ENCODE measurements at places on chromosomes 7 and 10.

DNA sequence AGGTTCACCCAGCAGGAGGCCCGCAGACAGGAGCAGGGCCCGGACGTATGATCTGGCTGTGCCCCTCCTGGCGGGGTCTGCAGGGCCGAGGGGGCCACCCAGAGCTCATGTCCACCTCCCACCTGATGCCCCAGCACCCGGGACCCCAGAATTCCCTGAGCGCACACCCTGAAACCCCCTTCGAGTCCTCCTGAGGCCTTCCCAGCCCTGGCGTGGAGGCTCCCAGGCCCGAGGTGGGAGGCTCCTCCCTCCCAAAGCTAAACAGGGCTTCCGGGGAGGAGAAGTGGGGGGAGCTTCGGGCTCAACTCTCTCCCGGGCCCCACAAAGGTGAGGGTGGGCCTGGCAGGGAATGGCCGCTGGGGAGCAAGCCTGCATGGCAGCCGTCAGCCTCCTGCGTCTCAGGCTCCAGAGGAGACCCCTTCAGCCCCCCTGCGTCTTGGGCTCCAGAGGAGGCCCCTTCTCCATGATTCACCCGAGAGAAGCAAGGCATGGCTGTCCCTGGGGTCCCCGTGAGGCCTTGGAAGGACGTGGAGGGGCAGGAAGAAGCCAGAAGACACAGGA, 30.2 kb downstream of the MICALL2 start:
- no peak for DNase-seq

- DNase-seq, result no peak
Observed at GRCh38 chr7:137096607-137097006, 228.2 kb downstream of the CHRM2 start.

GRCh38 chr7:70005891-70006260, 407.6 kb downstream of the AUTS2 start:
- no peak for DNase-seq

- no peak for DNase-seq
Observed at GRCh38 chr10:48207853-48208252, 66.6 kb downstream of the FRMPD2 start.

DNA sequence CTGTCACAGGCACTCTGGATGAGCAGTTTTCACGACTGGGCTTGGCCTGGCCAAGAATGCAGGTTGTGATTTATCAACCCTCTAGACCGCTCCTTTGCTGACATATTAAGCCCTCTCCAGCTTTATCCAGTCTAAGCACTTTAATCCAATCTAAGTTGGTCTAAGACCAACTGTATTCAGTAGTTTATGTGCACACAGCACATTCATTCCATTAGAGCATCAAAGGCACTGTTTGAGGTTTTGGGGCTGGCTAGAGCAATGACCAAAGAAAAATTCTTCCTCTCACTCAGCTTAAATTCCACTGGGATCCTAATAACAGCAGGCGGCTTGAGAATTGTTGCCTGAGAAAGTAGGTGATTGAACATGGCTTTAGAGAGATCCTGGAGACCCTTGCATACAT, 176.0 kb upstream of the INSYN2A start:
- DNase-seq, result no peak

GRCh38 chr7:112896026-112896601, 105.9 kb upstream of the TMEM168 start:
- DNase-seq, result no peak

- no peak for DNase-seq
Observed at GRCh38 chr10:110805292-110805691, 66.4 kb upstream of the PDCD4 start.

- peak; percentile 5 for DNase-seq
Observed at GRCh38 chr7:92244808-92245486, 767 bp downstream of the KRIT1 start.

GRCh38 chr10:71971769-71972555, 7.8 kb downstream of the CHST3 start:
- no peak for DNase-seq

DNA sequence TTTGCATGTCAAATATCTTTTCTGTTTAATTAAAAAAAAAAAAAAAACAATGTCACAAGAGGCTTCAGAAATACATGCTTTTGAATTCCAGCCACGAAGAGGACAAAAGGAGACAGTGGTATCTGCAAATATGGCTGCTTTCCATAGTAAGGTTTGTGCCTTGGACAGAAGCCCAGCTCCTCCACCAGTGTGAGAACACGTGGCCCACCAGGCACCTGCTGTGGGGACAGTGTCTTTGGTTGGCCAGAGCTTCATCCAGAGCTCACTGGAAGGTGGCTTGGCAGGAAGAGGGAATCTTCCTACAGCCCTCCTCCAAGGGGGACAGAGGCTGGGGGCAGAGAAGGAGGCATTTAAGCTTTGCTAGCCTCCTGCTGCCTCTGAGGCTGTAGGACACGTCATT, 144.6 kb downstream of the GLCCI1 start:
- no peak for DNase-seq

GRCh38 chr7:30027740-30028215, 434 bp upstream of the PLEKHA8 start:
- DNase-seq, result no peak

DNA sequence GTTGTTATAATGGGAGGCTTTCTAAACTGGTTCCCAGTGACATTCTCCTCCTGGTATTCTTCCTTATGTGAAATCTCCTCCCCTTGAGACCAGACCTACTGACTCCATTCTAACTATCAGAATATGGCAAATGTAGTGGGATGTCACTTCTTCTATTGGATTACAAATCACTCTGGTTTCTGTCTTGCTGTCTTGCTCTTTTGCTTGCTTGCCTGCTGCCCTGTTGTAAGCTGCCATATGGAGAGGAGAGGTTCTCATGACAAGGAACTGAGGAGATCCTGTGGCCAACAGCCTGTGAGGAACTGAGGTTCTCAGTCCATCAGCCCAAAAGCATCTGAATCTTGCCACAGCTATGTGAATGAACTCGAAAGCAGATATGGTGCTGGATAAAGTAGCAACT, 4.7 kb upstream of the NRCAM start:
- DNase-seq, result no peak

GRCh38 chr10:59287587-59288255, 74.6 kb downstream of the FAM13C start:
- DNase-seq, result no peak

DNA sequence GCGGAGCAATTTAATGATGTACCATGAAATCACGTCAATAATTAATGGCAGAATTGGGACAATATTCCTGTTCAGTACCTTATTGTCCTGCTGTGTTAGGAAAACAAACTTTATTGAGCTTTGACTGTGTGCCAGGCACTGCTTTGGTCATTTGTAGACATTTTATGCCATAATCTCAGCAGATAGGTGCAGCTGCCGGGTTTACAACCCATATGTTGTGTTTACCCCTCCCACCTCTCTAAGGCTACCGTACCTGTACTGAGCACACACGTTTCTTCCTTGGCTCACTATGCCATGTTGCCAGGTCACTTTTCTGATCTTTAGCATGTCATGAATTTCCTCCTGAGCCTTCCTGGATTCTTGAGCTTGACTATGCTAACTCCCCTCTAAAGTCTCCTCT, 422.2 kb downstream of the PHTF2 start:
- DNase-seq, result no peak

DNA sequence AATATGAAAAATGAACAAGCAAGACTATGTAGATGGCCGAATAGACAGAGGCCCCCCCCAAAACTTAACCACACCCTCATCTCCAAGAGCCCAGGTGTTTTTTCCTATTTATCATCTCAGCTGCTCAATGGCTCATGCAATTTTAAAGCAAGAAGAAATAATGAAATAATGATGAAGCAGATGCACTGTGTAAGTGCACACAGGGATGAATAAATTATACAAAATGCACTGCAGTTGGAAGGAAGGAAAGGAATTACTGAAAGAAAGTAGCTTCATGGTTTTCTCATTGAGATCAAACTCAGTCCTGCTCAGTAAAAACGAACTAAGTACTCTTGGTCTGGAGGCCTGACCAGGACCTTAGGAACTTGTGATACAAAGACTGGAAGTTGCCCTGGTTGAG, 810.1 kb downstream of the NRG3 start:
- no peak for DNase-seq

GRCh38 chr10:69494626-69495558, 43.6 kb downstream of the TSPAN15 start:
- no peak for DNase-seq

DNA sequence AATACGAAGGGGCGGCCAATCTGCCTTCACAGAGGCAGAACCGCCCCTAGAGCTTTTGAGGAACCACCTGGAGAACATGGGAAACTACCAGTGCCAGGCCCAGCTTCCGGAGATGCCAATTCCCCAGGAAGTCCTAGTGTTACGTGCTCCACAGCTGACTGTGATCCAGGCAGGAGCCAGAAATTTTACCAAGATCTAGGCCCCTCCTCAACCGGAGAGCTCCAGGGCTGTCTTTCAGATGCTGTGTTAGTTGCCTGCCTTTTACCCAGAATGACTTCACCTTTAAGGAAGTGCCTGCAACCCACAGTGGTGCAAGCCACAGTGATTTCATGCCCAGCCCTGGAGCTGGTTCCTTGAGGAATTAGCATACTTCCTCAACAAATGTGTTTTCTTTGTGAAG, 62.9 kb downstream of the ELMO1 start:
- no peak for DNase-seq

GRCh38 chr7:40437498-40437897, 302.7 kb downstream of the SUGCT start:
- DNase-seq, result no peak
